ENCODE measurements at places on chromosomes 16 and 17.
A peak's percentile ranks its signal among the peaks of the same experiment; 100 is the strongest.

DNA sequence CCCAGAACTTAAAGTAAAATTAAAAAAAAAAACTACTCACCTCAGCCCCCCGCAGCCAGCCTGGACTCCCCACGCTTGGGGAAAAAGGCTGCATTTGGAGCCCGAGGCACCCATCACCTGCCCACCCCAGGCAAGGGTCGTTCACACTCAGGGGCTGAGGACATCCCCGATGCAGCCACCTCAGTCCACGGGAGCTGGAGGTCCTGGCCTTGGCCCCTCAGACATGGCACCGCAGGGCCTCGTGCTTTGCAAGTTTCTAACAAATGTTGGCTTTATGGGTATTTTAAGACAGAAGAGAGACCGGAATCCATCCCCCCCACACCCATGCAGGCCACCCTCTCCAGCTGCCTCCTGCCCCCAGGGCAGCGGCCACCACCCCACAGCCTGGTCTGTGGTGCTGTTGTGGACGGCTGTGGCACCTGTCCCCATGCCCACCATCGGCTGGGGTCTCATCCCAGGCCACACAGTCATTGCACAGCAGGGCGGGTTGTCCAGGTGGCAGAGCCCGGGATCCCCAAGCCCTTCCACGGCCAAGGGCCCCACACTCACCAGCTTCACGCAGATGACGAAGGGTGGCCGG lies 116.4 kb upstream of the ZNF750 start:
- no peak for DNase-seq

- no peak for DNase-seq
Observed at GRCh38 chr17:21161498-21162393, 35.0 kb downstream of the DHRS7B start.

DNA sequence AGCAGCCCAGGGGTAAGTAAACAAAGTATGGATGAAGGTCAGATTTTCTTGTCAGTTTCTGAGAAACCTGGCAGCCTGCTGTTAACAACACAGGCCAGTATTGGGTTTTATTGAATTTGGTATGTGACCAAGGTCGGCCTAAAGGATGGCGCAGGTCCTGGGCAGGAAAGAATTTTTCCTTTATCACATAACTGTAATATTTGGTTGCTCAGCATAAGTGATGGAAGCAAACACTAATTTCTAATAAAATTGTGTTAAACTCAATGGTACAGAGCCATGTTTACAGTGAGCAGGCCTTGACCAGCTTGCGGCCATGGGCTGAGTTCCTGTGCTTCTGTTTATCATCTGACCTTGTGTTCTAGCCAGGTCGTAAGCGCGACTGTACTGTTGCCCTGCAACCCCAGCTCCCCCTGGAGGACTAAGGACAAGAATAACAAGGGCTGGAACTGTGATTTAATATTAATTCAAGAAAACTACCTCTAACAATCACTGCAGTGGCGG lies 10.5 kb downstream of the POLDIP2 start:
- no peak for DNase-seq

GRCh38 chr17:63476459-63476853 lies 405 bp upstream of the ACE start:
- DNase-seq, result no peak

DNA sequence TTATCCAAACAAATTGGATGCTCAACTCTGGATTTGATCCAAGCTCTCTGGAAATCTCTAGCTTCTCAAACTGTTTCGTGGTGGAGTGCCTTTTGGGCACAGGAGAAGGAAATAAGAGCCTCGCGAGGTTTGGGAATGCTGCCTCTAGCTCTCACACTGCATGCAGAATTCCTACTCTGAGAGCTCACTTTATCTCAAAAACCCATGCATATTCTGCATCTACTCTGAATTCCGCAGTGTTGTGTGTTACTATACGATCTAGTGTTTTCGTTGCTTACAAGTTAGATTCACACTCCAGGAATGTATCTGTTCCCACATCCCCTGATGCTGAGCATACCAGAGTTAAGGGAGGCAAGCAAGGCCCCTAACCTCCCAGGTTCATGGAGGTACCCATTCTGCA lies 462.7 kb downstream of the WWOX start:
- no peak for DNase-seq

DNA sequence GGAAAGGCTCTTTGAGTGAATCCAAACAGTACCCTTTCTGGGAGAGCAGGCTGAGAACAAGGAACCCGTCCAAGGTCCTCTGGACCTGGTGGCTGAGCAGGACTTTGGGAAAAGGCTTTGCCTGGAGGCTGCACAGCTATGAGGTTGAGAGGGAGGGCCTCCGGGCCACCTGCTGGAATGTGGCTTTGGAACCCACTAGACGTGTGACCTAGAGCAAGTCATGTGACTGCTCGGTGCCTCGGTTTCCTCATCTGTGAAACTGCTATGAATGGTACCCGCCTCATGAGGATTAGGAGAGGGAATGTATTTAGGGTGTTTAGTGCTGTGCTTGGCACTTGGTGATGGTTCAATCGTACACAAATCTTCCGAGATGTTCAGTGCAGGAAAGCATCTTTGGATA lies 50.4 kb downstream of the HAPSTR1 start:
- DNase-seq, result no peak

DNA sequence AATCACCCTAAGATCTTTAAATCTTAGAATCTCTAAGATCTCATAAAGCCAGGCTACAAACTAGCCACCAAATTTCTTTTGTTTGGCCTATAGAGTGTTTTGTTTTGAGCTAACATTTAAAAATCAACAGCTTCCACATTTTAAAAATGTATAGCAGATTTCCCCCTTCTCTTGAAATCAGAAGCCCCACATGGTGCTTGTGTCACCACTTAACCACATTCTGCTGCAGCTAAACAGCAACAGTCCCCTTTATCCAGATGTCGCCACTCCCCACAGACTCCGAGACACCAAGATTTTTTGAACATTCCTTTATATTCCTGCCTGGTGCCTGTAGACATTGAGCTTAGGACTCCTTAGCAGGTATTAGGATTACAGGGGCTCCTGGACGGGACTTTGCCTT lies 16.0 kb downstream of the GUCY2D start:
- DNase-seq, result no peak

DNA sequence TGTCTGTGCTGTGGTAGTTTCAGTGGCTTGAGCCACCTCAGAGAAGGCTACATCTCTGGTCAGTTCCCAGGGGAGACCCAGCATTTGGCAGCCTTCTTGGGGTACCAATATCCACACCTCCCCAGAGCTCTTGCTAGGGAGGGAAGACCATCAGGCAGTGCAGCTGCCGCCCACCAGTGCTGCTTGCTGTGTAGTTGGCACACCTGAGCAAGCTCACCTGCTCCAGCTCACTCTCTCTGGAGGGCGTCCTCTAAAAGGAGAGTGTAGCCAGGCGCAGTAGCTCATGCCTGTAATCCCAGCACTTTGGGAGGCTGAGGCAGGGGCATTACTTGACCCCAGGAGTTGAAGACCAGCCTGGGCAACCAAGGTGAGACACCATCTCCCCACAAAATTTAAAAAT lies 29.8 kb downstream of the CDIP1 start:
- no peak for DNase-seq

DNA sequence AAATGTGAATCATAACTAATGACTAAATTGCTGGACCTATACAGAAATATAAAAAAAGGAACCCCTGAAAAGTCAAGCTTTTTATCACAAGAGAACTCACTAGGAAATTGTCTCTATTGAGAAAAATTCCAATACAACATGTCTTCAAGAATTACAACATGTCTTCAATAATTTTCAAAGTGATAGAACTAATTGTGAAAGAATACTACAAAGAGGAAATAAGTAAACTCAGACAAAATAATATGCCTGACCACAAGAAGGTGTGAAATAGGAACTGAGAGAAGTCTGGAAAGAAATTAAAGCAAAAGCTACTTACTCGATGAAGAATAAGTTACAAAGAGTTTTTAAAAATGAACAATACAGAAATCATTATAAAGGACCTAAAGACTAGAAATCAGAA lies 29.9 kb upstream of the OR1G1 start:
- DNase-seq, result no peak

GRCh38 chr17:40530531-40530994 lies 29.1 kb upstream of the TNS4 start:
- DNase-seq, result no peak

GRCh38 chr17:43871946-43872690 lies 25.1 kb downstream of the CD300LG start:
- DNase-seq, result no peak

GRCh38 chr16:31072540-31073141 lies 1.4 kb downstream of the ZNF668 start:
- peak; percentile 31 for DNase-seq

GRCh38 chr16:85306071-85306792 lies 194.0 kb upstream of the CIBAR2 start:
- DNase-seq, result no peak

- no peak for DNase-seq
Observed at GRCh38 chr17:62572888-62573401, 54.5 kb upstream of the MRC2 start.

DNA sequence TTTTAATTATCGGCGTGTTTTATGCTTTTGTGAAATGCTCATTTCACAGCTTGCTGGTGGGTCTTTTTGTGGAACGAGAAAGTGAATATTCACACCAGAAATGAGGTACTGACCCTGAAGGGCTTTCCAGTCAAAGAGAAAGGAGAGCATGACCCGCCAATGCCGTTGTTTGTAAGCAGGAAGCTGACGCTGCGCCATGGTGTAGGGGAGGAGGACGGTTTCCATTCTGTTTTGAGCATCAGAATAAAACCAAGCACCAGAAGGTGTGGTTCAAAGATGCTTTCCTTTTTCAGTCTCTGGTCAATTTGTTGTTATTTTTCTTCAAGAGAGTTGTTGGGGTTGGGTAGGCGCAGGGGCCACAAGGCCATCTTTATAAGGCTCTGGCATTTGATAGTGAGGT lies 669.3 kb downstream of the WWOX start:
- DNase-seq, result no peak

DNA sequence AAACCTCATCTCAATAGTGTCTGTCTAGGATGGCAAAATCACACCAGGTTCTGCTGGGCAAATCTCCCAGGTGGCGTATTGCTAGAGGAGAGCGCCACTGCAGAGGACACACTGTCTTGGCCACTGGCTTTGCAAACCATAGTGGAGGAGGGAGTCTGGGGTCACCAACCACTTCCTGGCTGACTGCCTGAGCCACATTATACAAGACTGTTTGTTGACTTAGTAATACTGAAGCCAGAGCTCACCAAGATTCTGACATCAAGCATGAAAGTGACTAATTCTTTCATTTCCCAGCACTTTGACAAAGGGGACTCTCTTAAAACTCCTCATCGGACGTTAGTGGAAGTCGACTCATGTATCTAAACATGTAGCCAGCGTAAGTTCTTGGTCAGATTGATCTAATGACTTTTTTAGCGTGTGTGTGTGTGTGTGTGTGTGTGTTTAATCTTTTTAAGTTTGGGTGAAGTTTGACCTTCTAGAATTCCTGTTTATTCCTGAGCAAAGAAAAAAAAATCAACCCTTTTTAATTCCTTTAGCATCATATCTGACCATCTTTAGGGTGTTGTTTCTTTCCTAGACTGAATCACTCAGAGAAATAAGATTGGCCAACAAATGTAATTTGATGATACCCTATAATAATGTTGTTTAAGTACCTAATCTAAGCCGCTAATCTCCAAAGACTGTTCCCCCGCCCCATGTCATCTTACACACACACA lies 13.7 kb downstream of the PITPNC1 start:
- DNase-seq, result peak; percentile 42

DNA sequence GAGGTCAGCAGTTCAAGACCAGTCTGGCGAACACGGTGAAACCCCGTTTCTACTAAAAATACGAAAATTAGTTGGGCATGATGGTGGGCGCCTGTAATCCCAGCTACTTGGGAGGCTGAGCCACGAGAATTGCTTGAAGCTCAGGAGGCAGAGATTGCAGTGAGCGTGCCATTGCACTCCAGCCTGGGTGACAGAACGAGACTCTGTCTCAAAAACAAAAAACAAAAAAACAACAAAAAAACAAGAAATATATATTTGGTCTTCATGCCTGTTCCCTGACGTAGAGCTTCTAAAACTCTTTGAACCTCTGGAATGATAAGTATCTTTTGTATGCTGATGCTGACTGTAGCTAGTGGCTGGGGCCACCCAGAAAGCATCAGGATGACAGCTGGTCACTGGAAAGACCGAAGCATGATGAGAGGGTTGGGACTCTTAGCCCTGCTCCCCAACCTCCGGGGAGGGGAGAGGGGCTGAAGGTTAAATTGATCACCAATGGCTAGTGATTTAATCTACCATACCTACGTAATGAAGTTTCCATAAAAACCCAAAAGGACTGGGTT lies 54.8 kb downstream of the TEX14 start:
- DNase-seq, result no peak
